Motor neuron (in vitro differentiated cells): ENCODE measurements at places on chromosomes 5 and 9. TPM values are rescaled to one million over a fixed set of nuclear protein-coding genes. Genes with fewer than 3 reads are reported as not detected.

CARTPT gene
- not detected in 2 replicates for total RNA-seq

ANKRD20A1 gene
- total RNA-seq, result 3.5 and 4.8 TPM in 2 replicates

PCDHA1 gene
- total RNA-seq, result 0.60 and 0.83 TPM in 2 replicates

ESM1 gene
- 73.5 and 91.7 TPM in 2 replicates for total RNA-seq
